ENCODE measurements at places on chromosomes 13 and 19.

DNA sequence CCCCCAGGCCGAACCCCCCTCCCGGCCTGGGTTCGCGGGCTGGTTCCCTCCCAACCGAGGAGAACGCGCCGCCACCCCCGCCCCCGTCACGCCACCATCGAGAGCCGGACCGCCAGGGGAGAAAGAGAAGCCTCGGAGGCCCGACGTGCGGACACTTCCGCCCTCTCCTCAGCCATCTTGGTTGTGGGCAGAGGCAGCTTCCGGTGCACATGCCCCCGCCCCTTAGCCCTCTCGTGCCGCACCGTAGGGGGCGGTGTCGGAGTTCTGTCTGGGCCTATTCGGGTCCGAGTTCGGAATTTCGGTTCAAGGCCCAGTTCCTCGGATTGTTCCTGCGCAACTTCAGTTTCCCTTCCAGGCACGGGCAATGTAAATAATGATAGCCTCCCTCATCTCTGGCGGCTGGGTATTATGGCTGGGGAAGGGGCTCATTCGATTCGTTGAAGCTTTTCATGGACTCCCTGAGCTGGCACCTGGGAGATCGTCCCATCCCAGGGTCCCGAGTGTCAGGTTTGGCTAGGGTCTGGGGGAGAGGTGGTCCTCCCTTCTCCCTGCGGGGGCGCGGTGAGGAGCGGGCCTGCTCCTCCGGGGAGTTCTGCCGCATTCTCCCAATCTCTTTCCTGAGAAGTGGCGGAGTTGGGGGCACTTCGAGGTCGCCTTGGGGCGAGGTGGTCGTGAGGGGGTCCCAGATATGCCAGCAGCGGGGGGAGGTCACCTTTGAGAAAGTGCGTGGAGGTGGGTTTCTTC is at the start of the genes IER2 and STX10:
Gene IER2, plus strand, starts transcription at position 225 of the 744 bp plus-strand sequence. CDS start 2,776 bp downstream, outside the sequence.
Gene STX10, minus strand, starts transcription at position 189 of the 744 bp plus-strand sequence. CDS start 202 bp downstream, outside the sequence.
- peak; percentile 99 for DNase-seq

GRCh38 chr13:110533771-110534670 is 27.5 kb downstream of the RAB20 start:
- DNase-seq: no peak

- peak; percentile 93 for DNase-seq
Observed at GRCh38 chr13:29594710-29595379, 643 bp downstream of the SLC7A1 start.

DNA sequence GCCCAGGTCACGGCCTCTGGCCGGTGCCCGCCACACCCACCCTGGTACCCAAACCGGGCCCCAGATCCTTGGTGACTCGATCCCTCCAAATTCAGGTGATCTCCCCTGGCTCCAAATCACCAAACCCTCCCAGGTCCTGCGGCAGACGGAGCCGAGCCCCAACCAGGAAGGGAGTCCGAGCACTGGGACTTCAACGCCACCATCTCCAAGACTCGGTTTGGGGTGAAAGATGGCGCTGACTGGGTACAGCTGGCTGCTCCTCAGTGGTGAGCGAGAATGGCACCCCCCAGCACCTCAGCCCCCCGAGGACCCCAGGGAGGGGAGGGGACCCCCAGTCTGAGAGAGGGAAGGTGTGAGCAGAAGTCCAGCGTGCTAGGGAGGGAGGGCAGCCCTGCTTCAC is 2.3 kb downstream of the CEACAM16 start:
- DNase-seq: no peak

GRCh38 chr19:30158067-30158892 is 213.9 kb upstream of the ZNF536 start:
- no peak for DNase-seq

- DNase-seq: no peak
Observed at GRCh38 chr13:59472134-59472533, 691.6 kb downstream of the DIAPH3 start.

GRCh38 chr13:47213047-47213446 is 316.2 kb upstream of the HTR2A start:
- no peak for DNase-seq

DNA sequence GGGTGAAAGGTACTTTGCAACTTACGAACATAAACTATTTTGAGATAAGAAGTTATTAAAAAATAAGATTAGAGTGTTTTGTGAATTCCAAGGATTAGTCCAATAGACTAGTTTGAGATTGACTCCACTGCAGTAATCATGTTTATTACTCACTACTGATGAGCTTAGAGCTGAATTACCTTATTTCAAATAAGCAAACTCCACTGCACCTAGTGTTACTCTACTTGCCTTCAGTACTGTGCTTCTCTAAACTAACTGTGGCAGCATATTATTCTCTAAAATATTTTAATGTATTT is 111.7 kb downstream of the MIPEP start:
- DNase-seq: no peak

All from esophagus muscularis mucosa (tissue), 4 donors.